Cardiac fibroblast (primary cell): ENCODE measurements at places on chromosomes 12 and 14.

DNA sequence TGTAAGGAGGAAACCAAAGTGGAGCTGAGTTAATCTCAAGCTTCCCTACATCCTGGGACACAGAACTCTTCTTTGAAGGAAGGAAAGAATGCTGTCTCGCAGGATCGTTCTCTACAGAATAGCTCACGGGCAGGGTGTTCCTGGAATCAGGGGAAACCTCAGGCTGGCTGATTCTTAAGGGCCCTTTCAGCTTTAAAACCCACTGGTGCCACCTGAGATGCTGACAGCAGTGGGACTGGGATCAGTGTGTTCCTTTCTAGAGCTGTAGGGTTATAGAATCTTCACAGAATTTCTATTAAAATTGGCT is 47.8 kb downstream of the UBE3B start:
- DNase-seq: no peak

DNA sequence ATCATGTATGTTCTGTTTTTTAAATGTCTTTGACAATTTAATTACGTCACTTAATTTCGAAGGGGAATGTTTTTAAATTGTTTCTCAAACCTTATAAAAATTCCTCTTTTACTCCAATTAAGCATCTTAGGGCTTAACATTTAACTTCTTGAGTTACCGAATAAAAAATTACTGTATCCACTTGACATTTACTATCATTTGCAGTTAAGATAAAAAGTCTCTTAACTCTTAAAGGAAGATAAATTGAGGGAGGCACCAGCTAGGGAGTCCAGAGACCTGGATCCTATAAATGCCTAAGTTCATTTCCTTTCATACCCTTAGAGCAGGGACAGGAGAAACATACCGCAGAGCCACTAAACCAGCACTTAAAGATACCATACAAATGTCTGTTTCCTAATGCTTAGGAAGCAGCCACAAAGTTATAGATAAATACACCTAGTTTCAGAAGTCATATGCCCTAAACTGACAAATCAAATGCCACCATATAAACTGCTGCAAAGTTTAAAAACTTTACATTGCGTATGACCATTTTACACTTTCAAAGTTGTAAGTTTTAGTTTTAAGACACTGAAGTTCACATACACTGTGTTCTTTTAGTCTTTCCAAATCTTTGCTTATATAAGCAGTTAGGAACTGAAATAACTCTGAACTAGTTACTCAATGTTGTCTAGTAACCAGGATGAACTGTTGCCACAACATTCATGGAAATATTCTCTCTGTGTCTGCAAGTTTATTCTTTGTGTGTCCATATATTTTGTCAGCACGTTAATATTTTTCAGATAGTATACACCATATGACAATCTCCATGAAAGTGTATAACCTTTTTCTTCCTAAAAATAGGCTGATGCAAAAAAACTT is 71.2 kb downstream of the GALNT4 start:
- DNase-seq: peak; percentile 87

GRCh38 chr12:89087876-89088275 is 264.4 kb downstream of the DUSP6 start:
- no peak for DNase-seq

GRCh38 chr14:71538938-71539649 is 393.1 kb upstream of the RGS6 start:
- DNase-seq: peak; percentile 76

- DNase-seq: no peak
Measured at GRCh38 chr12:130131025-130131424, 31.2 kb upstream of the FZD10 start.
